ENCODE measurements at places on chromosomes 11 and 22.

GRCh38 chr11:73389134-73389525 lies 12.9 kb downstream of the RELT start:
- DNase-seq: no peak

DNA sequence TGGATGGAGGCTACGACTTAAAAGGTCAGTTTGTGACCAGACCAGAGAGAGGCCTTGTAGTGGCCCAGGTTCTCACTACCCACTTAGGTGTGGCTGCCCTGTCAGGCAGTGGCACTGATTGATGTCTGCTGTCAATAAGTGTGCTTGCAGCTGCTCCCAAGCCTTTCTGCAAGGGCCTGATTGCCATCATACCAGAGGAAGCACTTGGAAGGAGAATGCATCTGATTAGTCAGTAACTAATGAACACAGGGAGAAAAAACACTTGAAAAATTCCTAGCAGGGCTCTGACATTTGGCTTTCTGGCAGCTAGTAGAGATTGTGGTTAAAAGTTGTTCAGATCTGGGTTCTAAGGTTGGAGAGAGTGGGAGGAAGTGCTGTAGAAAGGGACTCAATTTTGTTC lies 107.5 kb downstream of the NAV2 start:
- no peak for DNase-seq

- DNase-seq: no peak
These were observed 81.1 kb upstream of the KCNQ1OT1 start for GRCh38 chr11:2780850-2781407.

DNA sequence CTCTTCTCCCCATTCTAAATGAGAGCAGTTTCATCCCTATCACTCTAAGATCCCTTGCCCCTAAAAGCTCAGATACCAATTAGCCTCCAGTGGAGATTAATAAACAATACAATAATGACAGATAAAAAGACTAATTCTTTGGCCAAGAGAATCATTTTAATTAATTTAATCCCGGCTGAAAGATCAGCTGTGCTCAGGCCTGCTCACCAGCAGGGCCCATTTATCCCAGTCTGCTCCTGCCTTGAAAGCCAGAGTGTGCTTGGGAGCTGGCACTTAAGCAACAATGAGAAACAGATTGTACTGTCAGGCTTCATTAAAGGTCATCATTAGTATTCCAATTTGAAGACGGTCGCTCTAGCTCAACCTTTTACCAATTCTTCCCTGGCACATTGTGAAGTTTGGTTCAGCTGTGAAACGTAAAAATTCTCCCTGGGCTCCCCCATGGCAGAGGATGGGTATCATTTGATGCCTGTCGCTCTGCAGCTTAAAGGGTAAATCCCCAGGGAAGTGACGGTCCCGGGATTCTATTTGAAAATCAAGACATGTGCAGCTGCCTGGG lies 36.1 kb upstream of the HTATIP2 start:
- no peak for DNase-seq

- no peak for DNase-seq
These were observed 2.0 kb upstream of the FXYD6 start for GRCh38 chr11:117878314-117878938.
